GM12891 (cell line): ENCODE measurements at places on chromosomes 3 and 15.

GRCh38 chr15:20356444-20356910 is 185.1 kb downstream of the GOLGA6L6 start:
- DNase-seq, result peak; percentile 80

GRCh38 chr3:141444586-141445285 is 42.1 kb upstream of the RASA2 start:
- DNase-seq, result no peak

GRCh38 chr3:181683563-181683962 is 28.2 kb upstream of the SOX2 start:
- no peak for DNase-seq

DNA sequence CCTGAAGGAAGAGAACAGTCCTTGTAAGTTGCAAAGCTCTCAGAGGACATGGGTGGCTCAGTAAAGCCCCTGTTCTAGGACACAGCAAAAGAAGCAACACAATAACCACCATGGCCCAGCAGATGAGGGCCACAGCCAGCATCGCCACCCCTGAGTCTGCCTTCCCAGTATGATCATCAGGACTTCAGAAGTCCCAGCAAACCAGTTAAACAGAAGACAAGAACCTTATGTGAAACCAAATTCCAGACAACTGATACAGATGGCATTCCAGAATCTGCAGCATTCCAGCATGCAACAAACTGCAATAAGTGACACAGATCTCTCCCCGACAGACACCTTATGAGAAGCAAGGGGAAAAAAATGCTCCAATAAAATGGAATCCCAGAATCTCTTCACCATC is 30.4 kb downstream of the SPINK8 start:
- no peak for DNase-seq

GRCh38 chr3:109187390-109187789 is 50.9 kb downstream of the C3orf85 start:
- DNase-seq, result no peak

GRCh38 chr15:74614744-74615507 is 710 bp upstream of the CLK3 start:
- peak; percentile 58 for DNase-seq

DNA sequence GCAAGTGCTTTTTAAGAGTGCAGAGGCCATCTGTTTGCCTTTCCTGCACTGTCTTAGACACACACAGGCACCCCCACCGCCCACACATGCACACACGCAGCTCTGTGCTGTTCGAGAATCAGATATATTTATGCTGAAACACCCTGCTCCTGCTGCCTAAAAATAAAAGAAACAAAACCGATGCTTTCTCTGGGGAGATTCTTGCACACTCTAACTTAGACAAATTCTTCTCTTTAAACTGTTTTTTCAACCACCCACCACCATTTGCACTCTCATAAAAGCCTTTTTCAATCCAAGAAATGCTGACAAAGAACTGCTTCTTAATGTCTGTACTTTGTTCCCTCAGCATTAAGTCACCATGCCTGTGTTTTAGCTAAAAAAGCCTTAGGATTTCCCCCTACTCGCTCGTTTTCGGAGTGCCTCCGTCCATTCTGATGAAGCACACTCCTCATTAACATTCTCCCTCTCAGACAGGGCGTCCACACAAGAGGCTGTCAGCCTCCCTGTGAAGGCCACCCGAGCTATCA is 26.2 kb downstream of the SLC12A8 start:
- DNase-seq, result no peak

GRCh38 chr3:104547031-104547430 is 819.7 kb upstream of the ALCAM start:
- DNase-seq, result no peak

GRCh38 chr15:69081310-69082004 is 67.0 kb downstream of the NOX5 start:
- no peak for DNase-seq

DNA sequence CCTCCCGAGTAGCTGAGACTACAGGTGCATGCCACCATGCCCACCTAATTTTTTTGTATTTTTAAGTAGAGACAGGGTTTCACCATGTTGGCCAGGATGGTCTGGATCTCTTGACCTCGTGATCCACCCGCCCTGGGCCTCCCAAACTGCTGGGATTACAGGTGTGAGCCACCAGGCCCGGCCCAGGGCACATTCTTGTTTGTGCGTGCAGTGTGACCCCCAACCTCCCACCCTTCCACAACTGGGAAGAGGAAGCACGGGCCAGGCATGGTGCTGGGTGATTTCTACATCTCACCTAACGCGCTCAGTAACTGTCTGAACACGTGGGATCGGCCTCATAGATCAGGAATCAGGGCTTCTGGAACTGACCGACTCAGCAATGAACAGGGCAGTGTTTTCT is 48.0 kb downstream of the KLHL6 start:
- DNase-seq, result no peak

- no peak for DNase-seq
Measured at GRCh38 chr15:80028937-80029336, 30.5 kb upstream of the ZFAND6 start.

DNA sequence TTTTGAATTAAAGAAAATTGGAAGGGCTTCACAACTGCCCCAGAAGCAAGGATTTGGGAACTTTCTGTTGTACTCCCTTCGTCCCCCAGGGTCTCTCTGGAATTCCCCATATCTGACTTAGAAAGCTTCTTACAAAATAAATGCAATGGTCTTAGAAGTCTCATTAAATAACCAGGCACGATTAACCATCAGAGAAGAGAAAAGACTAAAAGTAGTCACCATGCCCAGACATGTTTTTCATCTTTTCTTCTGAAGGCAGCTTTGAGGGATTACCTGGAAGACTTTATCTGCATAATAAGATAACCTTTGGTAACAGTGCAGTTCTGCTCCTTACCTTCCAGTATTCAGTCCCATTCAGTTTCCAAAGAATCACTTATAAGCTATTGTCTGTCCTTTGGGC is 135.9 kb downstream of the PTPRG start:
- DNase-seq, result no peak

DNA sequence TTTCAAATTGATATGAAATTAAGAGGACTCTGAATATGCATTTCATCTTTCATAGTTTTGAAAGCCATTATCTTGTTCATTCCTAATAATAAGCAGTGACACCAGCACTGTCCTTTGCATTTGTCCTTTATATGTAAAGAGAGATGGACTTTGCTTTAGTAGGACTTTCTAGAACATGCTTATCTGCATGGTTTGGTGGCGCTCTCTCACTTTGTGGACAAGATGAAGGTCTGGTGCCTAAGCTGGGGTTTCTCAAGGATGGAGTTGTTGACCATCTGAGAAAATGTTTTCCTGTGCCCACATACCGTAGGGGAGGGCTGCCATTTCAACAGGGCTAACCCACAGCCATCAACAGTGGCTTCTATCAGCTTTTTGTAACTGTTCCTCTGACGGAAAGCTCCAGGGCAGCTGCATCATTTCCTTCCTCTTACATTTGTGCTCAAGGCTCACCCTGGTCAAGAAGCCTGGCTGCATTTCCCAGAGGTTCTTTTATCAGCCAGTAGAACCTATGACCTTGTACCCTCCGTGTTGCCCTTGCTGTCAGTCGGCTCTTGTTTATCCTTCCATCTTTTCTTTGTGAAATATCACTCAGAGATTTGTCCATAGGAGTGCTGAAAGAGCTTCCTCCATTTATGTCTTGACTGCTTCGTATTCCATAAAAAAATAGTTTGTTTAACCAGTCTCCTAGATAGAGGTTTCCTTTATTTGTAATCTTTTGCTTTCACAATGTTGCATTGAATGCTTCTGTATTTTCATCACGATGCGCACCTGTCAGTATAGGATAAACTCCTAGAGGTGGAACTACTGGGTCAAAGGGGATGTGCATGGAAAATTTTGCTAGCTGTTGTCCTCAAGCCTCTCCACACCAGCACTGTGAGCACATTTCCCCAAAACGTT is 44.6 kb downstream of the ABHD2 start:
- no peak for DNase-seq

- no peak for DNase-seq
Measured at GRCh38 chr15:39595338-39596221, 14.7 kb downstream of the THBS1 start.

DNA sequence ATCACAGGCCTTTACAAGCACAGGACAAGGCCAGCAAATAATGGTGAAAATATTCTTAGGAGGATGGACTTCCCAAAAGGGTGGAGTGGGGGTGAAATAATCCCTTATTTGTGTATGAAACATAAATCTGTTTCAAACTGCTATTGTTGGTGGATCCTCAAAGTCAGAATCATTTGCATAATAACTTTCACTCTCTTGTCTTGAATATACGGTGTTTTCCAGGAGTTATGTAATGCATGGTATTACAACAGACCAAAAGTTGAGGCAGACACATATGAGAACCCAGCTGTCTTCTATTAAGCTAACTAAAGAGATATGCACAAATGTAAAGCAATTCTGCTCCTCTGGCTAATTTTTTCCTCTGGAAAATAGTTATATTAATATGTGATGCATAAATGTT is 57.7 kb downstream of the PRTG start:
- no peak for DNase-seq
